NCI-H2081 (cell line): ENCODE measurements at places on chromosomes 11 and 22.

DNA sequence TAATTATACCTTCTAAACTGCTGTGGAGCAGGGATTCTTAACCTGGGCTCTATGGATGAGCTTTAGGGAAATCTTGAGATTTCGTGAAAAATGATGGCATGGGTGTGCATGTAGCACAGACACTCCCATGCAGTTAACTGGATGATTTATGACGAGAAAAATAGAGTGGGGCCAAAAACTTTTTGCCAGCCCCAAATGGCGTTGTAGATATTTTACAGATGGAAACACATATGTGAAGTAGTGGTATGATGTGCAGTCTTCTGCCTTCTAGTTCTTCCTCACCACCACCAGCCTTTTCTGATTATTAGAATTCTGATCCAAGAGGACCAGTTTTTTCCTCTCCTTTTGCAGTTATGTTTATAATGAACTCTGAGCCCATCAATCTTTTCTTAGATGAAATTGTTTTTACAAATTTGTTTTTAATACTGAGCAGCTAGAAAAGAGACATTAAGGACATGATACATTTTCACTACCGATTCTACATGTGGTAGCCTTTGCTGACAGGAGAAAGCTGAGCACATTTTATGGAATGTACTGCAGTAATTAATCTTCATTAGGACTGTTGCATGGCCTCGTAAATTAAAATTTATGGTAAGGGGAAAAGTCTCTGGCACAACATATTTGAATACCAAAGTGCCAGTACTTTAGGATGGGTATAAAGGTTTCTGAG is 261.4 kb downstream of the DDX10 start:
- no peak for DNase-seq

GRCh38 chr11:129013737-129014475 is 71.2 kb upstream of the TP53AIP1 start:
- DNase-seq, result no peak

DNA sequence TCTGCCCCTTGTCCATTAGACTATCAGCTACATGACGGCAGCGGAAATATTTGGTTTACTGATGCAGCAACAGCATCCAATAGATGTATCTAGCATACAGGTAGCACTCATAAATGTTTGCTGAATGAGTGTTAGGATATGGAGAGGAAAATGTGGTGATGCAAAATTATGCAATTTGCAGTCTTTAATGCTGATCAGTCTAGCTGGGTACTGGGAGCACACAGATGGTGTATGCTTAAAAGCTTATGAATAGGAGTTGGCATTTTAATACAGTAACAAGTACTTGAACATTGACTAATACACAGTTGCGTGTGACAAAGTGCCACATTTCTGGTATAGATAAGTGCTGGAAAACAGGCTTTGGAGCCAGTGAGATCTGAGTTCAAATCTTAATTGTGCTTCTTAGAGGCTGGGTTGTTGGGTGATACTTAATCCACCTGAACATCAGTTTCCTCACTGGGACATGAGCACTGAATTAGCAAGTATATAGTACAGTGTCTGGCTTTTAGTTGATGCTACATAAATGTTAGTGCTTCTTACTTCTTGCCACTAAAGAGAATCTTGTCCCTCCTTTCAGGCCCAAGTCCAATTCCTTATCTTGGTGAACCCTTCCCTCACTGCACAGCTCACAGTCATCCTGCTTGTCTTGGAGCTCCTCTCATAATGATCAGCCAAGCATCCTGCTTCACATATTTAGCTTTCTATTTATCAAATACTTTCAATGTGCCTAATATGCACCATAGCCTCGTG is 99.6 kb downstream of the TIMP3 start:
- no peak for DNase-seq

DNA sequence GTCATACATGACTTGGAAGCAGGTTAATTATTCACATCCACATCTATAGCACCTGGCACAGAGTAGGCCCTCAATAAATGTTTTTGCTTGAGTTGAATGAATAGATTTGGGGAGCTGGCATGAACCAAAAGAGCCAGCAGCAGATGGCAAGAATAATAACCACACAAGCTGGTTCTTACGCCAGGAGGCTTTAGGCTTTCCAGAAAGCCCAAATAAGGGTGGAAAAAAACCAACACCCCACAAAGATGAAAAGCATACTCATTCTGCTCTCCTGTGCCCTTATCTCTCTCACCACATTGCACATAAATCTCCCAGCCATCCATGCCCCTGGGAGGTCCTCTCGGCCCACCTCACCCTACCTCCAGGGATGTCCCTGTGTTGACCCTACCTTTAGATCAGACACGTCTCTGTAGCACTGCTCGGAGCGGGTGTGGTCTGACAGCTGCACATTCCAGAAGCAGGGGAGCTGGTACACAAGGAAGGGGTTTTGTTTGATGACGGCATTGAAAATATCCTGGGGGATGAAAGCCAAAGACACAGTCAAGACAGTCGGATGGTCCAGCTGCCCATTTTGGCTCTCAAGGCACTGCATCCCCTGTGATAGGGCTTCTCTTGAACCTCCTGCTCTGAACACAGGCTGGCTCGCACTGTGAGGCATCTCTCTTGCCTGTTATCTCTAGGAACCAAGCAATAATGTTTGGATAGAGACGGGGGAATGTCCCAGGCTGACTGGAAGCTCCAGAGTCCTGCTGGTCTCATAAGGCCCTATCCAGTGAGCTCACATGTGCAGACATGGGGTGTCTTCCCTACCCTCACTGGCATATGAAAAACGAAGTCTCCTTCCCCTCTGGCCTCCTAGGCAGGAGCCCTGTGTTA is 323.6 kb upstream of the SYN3 start:
- DNase-seq, result no peak

- DNase-seq, result peak; percentile 69
Measured at GRCh38 chr11:36702330-36703054, 104.5 kb upstream of the RAG2 start.

DNA sequence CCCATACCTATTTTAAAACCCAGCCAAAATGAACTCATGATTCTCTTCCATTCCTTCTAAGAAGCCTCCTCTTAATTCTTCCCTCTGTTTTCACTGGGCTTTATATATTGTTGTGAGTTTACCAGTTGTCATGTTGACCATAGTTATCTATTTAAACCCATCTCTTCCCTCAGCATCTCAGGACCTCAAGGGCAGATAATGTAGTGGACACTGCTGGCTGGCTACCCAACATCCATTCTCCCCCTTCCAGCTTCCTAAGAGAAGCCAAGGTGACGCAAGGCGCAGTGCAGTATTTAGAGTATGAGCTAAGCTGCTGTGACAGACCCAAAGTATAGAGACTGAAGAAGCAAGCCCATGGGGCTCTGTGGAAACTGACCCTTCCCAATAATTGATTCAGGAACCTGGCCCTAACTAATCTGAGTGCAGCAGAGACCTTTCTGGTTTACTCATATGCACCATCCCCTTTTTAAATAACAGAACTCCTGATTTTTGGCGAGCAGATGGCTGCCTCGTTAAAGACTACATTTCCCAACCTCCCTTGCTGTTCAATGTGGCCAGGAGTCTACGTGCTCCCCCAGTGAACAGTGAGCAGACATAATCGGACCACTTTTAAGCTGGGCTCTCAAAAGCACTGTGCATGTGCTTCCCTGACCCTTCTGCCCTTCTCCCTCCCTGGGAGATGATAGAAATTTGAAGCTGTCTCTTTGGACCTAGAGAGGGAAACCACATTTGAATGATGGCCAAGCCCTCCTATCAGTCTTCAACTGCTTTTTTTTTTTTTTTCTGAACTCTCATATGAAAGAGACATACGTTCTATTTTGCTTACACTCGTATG is 28.1 kb upstream of the CREB3L1 start:
- DNase-seq, result no peak

- DNase-seq, result no peak
Measured at GRCh38 chr11:113928311-113928710, 23.7 kb downstream of the HTR3B start.

DNA sequence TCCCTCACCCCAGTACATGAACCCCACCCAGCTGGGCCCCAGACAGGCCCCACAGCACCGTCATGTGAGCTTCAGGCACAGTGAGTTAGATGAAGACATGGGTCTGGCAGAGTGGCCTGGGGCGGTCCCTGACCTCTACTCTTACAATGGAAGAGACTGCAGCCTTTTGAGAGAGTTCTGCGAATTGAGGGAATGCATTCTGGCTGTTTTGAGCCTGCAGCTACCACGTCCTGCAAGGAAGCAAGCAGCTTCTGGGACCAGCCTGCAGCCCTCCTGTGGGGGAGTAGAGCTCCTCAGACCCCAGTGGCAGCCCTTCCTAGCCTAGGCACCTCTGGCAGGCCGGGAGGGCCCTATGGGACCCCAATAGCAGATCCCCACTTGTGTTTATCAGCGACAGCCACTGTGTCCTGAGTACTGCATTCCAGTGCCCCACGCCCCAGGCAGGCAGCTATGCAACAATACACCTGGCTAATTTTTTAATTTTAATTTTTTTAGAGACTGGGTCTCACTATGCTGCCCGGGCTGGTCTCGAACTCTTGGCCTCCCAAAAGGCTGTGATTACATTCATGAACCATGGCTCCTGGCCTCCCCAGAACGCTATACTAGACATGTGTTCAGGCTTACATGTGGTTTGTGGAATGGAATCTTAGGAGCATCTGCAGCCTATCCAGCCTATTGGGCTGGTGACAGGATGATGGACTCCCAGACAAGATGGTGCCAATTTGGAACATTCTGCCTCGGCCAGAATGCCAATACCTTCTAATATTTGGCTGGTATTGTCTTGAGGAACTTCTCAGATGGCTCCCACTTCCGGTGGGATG is 717 bp upstream of the SLC7A4 start:
- DNase-seq, result no peak

GRCh38 chr22:30183861-30184278 is 62.7 kb downstream of the LIF start:
- DNase-seq, result no peak

GRCh38 chr11:105023003-105023402 is at the start of gene CASP5:
Gene CASP5 (minus strand): TSS chr11:105023168. CDS start chr11:105023136, 32 bp downstream.
- no peak for DNase-seq

DNA sequence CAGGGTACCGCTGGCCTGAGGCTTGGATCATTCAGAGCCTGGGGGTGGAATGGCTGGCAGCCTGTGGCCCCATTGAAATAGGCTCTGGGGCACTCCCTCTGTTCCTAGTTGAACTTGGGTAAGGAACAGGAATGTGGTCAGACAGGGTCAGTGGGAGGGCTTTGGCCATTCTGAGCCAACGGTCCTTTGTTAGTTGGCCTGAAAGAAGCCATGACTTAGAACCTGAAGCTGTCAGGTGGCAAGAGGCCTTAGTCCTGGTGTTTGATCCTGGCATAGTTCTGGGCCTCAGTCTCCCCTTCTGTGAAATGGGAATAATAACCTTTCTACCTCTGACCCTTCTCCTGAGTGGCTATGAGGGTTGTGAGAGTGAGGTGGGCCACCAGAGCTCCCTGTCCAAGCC is 8.3 kb downstream of the PGAP2 start:
- no peak for DNase-seq

DNA sequence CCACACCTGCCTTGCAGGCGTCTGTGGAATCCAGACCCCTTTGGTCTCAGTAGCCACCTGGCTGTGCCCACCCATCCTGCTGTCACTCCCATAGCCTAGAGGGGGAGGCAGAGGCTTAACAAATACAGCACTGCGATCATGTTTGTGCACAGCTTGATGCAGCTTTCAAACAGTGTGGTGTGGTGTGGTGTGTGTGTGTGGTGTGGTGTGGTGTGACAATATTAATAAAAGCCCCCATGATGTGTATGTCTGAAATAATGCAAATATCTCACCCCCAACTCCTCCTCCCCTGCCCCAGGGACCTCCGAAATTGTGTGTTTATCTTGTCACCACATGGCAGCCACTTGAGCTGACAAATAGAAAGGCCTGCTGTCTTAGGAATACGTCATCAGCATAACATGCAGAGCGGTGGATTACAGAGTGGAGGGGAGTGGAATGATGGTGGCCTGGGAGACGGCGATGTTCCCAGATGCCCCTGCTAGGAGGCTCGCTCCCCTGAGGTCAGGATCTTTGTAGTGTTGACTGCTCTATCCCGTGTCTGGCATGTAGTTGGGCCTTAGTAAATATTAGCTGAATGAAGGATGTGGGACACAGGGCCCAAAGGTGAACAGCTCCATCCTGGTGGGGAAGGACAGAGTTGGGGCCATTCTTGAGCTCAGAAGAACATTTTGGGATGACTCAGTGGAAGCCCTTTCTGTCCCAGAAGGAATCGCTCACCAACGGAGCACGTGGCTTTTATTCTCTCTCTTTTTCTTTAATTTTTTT is 2.8 kb downstream of the PDXP start:
- peak; percentile 65 for DNase-seq

DNA sequence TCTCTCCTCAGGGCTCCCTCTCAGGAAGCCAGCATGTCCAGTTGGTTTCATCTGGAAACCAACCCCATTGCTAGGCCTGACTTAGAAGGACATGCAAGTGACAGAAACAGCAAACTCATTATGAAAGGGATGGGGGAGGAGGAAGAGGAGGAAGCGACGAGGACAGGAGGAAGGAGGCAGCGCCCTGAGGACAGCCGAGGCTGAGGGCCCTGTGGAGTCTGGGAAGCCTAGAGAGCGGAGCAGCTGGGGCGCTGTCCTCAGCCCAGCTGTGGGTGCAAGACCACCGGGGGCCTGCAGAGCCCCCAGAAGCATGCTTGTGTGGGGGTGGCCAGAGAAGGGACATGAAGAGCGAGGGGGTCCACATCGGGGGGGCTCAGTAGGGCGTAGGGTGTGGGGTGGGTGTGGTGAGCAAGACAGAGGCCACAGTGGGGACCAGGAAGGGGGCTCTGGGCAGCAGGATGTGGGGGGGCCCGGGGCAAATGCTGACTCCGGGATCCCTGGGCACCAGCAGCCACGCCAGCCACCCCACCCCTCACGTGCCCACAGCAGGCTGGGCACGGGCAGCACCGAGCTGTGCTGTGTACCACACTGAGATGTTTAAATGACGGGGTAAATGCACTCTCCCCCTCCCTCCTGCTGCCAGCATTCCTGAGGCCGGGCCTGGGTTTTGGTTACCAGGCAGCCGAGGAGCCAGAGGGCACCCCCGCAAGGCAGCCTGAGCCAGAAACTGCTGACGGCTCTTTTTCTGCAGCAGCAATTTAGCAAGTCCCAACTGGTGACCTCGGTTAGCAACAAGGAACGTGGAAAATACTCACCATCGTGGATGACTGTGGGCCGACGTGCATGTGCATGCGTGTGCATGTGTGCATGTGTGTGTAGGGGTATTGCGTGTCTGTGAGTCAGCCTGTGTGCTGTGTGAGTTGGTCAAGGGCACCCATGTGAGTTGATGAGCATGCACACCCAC is 82.7 kb upstream of the LINC01488 start:
- no peak for DNase-seq

DNA sequence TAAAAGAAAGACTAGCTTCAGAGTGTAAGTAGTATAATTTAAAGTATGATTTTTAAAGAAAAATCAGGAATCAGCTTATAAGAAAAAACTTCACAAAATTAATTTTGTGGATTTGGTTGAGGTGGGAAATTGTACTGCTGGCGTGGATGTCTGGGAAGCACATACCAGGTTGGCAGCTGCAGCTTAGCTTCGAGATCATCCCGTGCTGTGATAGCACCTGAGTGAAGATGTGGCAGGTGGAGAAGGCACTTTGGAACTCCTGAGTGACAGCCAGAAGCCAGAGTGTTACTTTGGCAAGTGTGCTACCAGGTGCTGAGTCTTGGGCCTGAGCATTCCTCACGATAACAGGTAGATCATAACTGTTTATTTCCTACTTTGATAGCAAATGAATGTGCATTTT is 17.7 kb downstream of the ZC3H12C start:
- DNase-seq, result no peak
